ENCODE measurements at places on chromosomes 7 and 10.

- no peak for DNase-seq
These were observed 141.1 kb downstream of the CCSER2 start for GRCh38 chr10:84469470-84469869.

DNA sequence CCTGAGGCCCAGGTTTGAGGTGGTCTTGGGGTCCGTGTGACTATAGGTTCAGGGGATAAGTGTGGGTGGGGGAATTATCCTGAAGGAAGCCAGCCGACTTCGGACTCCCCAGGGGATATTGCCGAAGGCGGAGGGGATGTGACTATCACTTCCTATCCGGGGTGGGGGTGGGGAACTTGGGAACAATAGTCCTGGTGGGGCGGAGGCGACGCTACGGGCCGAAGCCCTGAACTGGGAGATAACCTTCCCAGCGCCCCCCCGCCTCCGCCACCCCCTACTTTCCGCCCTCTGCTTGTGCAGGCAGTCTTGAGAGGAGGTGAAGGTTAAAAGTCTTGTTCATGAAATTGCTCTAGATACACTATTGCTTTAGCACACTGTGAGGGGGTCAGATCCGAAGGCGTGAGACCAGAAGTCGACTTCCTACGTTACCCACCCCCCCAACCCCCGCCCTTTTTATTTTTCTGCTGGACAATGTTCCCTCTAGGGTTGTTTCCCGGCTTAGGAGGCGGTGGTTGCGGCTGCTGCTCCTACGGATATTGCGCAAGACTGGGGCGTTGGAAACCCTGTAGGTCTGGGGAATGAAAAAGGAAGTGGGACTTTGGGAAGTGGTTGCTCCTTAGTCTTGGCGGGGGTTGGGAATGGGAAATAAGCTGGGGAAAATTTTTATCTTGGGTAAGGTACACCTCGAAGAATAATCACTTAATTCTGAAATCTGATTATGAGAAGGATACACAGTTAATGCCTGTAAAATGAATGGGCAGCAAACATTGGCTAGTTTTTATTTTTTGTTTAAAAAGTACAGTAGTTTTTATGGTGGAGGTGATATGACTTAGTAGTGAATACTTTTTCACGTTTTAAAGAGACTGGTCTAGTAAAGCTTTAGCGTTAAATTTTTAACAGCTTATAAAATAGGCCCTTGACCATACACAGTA lies 1.5 kb downstream of the PTPN12 start:
- DNase-seq, result no peak

- DNase-seq, result no peak
These were observed 254.6 kb downstream of the OTUD1 start for GRCh38 chr10:23693501-23693901.

DNA sequence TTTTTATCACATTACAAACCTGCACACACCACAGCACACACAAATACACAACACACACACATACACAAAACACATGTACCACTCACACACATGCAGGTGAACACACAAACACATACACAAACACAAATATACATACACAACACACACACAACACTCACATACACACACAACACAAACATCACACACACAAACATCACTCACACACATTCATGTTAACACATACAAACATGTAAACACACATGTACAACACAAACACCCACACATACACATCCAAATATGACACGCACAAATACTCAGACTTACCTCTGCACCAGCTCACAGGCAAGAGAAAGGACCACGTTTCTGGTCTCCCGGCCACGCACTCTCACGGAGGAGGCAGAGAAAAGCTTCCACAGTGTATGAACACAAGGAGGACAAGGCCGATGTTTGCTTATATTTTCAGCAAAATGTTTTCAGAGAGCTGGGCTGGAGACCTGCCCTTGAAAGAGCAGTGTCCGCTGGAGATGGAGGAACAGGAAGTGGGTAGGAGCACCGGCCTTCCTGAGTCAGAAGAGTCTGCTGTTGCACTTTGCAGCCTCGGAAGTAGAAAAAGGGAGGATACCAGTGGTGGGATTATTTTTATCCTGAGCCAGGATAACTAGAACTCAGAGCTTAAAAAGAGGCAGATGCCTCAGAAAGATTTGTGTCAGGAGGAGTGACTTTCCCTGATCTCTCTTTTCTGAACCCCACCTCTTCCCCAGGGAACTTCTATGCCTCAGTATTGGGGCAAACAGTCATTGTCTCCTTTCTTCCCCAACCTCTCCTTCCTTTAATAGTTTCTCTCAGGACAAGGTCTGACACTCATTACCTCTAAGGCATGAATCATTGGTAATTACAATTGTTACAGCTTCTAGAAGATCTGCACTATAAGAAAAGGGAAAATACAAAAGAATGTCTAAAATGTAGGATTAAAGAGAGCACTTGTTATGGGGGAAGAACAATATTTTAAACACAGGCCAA lies at the start of gene GIMAP6:
Gene GIMAP6 (minus strand): TSS at position 520 of the 999 bp plus-strand sequence. CDS start 2,243 bp downstream, outside the sequence.
- DNase-seq, result peak; percentile 75

DNA sequence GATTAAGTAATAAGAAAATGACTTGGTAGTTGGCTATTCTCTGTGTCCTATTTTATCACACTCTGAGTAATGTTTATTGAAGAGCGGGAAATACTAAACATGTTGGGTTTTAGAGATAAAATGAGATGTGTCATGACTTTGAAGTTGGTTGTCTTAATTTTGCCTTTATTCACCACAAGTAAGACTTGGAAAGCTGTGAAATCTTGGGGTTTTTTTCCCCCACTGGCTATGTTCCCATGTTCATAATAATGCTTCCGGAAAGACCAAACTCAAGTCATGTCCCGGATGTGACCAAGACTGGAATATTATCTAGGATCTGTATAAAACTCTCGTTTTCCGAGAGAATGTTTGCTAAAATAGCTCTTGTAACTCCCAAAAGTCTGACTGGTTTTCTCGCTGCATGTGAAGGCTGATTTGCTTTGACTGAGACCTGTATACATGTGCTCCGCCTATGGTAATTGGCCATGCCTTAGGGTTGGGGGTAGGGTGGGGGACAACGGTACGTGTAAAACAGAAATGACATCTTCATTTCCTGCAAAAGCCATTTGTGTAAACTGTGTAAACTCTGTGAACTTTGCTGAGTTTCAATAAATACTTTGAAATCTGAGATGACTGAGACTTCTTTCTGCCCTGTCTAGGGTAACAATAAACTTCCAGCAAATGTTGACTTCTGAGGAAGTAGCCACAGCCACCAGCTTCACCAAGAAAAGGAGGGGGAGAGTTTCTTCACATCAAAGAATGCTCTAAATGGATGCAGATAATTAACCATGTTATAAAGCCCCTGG lies 169.6 kb downstream of the ZNF365 start:
- no peak for DNase-seq

- no peak for DNase-seq
These were observed 251.0 kb downstream of the NSUN6 start for GRCh38 chr10:18400201-18400905.

DNA sequence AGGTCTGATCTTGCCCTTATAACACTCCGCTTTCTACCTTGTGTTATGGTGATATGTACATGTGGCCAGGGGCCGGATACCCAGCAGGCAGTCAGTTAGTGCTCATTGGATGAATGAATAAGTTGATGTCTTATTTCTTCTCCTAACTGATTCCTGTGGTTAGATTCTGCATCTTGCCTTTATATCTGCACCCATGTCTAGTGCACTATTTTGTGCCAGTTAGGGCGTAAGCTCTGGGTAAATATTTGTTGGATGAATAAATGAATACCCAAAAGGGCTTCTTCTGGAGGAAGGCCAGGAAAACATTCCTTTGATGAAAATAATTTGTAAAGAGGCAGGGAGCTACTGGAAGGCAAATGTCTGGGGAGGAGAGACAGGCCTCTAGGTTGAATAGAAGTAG lies 148.2 kb downstream of the CHN2 start:
- no peak for DNase-seq

- DNase-seq, result no peak
These were observed 11.3 kb downstream of the TNS3 start for GRCh38 chr7:47570649-47571050.

DNA sequence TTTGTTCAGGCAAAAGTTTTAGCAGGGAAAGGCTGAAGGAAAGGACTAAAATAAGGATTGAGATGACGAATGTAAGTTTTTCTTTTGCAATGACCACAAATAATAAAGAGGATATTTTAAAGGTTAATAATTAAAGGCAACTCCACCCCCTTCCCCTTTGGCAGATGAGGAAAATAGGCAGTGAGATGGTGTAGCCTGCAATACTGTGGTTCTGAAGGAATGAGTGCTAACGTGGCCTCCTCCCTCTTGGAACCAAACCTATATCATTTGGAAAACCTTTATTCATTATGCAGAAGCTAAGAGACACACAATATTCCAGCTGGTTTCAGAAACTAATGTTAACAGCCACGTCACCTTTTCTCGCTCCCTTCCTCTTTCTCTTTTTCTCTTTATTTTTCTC lies 70.9 kb upstream of the COL1A2 start:
- DNase-seq, result no peak

DNA sequence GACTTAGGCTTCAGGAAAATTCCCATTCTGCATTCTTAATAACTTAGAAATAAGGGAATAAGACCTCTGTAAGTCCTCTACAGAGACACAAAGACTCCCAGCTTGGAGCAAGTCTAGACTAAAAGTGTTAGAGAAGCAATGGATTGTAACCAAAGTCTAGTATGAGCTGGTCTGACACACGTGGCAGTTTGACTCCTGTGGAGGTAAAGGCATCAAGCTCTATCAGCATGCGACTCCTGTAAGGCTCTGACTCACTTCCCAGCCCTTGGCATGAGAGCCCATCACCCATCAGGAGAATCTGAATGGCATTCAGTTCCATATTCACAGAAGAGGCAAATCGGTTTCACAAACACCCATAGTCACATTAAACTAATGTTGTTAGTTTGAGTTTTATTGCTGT lies 4.4 kb upstream of the VSTM4 start:
- DNase-seq, result no peak

DNA sequence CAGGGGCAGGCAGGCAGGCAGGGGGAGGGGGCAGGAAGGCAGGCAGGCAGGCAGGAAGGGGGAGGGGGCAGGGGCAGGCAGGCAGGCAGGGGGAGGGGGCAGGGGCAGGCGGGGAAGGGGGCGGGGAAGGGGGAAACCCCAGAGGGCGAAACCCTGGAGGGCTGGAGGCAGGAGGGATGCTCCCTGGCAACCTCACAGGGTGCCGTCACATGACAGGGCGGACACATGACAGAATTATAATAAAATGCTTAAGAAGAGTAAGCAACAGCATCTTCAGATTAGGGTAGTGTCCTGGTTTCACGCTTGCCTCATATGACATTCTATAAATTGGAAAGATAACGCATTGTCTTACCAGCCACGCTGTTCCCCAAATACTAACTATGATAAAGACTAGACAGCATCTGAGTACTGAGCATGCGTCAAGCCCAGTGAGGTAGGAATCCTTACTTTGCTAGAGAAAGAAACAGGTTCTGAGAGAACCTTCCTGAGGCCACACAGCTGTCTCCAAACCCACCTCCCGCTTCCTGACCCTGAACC lies 131.6 kb downstream of the DIP2C start:
- DNase-seq, result no peak

DNA sequence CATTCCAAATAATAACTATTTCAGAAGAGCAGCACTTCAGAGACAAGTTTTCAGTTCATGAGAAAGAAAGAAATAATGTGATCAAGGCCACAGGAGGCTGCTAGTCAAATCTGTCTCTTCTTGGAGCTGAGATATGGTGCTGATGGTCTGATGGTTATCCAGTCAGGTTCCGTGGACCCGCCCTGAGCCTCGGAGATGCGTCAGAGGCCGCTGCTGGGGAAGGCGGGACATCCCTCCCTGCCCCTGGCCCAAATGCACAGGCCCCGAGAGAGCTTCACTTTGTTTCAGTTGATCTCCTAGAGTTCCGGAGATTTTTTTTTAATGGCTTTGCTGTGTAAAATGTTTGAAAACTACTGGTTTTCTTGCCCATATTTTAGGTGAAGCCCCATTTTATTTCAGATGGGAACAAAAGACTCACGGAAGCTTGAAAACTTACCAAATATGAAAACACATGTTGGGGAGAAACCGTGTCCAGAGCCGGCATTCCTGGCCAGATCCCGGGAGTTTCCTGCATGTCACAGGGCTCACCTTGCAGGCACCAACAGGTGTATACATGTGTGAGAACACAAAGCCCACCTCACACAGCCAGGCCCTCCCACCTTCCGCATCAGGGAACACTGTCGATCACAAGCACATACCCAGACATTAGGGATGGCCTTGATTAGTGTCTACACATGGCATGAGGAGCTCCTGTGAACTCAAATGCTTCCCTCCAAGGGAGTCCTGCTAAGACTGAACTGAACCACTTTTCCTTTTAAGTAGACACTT lies 499.0 kb downstream of the TCERG1L start:
- DNase-seq, result no peak

DNA sequence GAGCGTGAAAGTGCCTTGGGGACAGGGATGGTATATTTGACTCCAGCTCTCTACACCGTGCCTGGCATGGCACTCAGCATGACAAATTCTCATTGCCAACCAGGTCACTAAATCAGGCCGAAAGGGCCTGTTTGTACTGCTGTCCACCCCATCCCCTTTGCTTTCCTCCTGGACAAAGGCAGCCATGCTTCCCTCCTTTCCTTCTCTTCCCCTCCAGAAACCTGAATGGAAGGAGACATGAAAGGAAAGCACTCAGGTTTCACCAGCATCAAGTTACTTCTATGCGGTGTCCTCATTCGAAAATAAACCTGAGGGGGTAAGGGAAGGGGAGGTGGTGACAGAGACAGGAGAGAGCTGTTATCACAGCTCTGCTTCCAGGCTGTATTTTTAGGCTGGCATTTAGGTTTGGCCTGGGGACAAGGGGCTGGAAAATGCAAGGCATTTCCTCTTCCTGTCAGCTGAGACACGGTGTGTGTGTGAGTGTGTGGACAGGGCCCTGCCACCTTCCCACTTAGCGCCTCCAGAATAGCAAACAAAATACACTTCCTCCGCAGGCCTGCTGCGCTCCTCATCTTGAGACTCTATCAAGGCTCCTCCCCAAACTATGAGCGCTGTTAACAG lies 79.9 kb upstream of the COL13A1 start:
- no peak for DNase-seq

DNA sequence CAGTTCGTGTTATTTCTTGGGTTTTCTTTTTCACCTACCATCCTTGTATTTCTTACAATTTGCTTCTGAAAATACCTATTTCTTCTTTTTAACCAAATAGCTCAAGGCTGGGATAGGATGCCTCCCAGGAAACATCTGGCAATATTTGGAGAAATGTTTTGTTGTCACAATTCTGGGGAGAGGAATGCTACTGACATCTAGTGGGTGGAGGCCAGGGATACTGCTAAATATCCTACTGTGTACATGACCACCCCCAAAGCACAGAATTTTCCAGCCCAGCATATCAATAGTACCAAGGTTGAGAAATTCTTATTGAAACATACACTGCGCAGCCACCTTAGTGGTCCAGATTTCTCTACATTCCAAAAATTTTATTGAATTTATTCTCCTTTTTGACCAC lies 55.5 kb downstream of the CNTNAP2 start:
- no peak for DNase-seq

GRCh38 chr7:157569967-157570366 lies 233.2 kb downstream of the DNAJB6 start:
- DNase-seq, result no peak

DNA sequence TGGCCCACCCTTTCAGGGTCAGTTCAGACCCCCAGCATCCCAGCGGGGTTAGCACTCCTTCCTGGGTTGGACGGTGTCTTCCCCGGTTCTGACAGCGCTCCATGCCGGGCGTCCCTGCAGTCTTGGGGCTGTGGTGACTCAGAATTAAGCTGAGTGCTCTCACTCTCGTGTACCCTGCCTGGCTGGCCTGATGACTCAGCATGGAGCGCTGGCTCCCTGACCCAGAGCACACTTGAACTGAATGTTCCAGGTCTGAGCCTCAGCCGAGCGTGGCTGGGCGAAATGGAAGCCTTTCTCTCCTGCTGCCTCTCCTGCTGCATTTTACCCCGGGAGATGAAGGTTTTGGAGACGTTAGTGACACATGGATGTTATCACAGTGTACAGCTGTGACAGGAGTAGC lies 7.1 kb downstream of the BAG3 start:
- no peak for DNase-seq

- no peak for DNase-seq
These were observed 27.7 kb downstream of the RNF32 start for GRCh38 chr7:156668130-156668741.

Data from T-helper 1 cell (primary cell).